ENCODE measurements at places on chromosomes 13 and 19.

DNA sequence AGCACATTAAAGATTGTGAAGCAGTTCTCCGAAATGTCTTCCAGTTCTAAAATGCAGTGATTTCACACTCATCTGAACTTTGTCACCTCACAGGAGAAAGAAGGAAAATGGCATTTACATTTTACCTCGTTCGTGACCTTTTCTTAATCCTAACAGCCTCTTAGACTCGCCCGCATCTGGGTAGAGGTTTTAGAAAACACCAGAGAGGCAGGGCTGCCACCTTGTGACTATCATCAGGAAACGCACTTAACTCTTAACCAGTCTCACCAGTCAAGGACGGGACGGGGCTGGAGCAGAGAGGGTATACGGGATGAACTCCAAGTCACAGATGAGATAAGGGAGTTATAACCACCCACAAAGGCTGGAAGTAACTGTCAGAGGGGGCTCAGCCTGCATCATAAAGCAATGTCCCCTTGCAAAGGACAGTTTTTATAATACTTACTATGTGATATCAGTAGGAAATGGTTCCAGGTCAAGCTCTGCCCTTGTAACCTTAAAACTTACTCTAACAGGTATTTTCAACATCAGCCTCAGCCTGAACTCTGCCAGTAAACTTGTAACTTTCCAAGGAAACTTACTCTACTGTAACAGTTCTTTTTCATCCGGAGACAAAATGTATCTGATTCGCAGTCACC is 8.6 kb upstream of the CEACAM6 start:
- DNase-seq = peak; percentile 34

DNA sequence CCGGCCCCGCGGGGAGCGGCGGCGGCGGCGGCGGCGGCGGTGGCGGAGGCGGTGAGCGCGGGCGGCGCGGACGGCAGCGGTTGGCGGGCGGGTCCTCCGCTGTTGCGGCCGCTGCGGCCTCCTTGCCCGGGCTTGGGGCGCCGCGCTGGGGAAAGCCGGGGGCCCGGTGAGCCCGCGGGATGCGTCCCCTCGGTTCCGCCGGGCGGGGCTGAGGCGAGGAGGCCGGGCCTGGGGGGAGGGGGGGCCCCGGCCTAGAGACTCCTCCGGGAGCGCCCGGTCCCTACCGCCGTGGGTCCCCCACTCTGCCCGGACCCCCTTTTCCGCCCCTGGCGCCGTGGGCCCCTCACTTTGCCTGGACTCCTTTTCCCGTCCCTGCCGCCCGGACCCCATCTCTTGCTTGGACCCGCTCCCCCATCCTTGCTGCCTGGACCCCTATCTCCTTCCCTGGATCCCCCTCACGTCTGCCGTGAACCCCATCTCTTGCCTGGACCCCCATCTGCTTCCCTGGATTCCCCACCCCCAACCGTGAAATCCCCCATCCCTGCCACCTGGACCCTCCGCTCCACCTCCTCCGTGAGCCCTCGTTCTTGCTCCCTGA is 28.6 kb upstream of the NDUFS7 start:
- DNase-seq = no peak

- DNase-seq = peak; percentile 63
These were observed 215.1 kb downstream of the SHISA2 start for GRCh38 chr13:25836574-25837336.

GRCh38 chr13:41188584-41188983 is 5.8 kb downstream of the KBTBD7 start:
- no peak for DNase-seq

DNA sequence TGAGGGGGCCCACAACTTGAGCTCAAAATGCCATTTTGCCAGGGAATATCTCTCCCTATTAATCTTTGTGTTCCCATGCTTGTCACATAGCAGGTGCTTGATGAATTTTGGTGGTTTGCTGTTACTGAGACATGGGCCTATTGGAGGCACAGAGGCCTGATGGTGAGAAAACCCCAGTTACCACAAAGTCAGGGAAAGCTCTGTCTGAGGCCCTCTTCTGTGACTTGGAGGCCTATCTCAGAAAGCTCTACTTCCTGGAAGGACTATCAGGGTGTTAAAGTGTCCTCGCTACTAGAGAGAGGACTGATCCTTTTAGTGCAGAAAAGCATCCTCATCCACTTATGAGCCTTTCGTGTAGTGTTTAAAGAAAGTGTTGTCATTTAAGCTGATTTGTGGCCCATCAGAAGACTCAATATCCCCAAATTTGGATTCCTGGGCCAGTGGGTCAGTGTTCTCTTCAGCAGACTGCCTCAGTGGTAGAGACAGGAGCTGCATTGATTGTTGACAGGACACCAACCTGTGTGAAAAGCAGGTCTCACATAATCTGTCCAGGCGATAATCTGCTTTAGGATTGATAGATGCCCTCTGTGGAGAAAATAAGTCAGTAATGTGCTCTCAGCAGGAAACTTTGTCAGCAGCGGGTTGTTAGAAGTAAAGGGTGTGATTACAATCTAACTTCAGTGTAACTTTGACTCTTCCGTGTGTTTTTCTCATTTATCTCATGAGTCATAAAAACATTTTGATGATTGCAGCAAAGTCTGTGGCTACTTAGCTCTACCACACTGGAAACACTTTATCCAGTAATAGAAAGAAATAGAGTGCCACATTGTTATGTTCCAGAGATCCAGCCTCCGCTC is 121.0 kb downstream of the AKAP11 start:
- DNase-seq = no peak

- DNase-seq = peak; percentile 64
These were observed at the start of gene ATP11A for GRCh38 chr13:112689303-112690245. Gene ATP11A (plus strand): TSS chr13:112690038. CDS start chr13:112690417, 379 bp downstream.

Data from renal cortical epithelial cell (primary cell).